ENCODE measurements at places on chromosomes 7 and 10.
A peak's percentile ranks its signal among the peaks of the same experiment; 100 is the strongest.

GRCh38 chr7:118648002-118648401 is 423.5 kb downstream of the ANKRD7 start:
- no peak for DNase-seq

- DNase-seq = no peak
Measured at GRCh38 chr10:44969854-44970253, 8.8 kb downstream of the DEPP1 start.

- no peak for DNase-seq
Measured at GRCh38 chr7:92415225-92415624, 32.1 kb upstream of the GATAD1 start.

DNA sequence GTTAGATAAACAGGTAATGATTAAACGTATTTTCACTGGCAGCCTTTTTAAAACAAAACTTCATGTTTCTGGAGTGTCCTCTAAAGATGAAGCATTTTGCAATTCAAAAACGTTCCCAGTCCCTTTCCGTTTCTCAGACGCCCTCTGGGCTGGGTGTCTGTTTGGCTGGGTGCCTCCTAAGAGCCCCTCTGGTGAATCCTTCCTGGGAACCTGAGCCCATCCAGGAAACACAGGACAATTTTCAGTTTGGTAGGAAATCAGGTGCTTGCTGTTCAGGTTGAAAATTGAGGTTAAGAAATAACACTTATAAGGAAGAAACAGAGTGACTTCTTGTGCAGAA is 76.7 kb downstream of the CHN2 start:
- no peak for DNase-seq

- DNase-seq = peak; percentile 77
Measured at GRCh38 chr7:95246831-95247370, 77.4 kb downstream of the PON1 start.

- no peak for DNase-seq
Measured at GRCh38 chr7:150994838-150995510, 4.2 kb downstream of the NOS3 start.

GRCh38 chr7:40598915-40599314 is 464.1 kb downstream of the SUGCT start:
- no peak for DNase-seq

DNA sequence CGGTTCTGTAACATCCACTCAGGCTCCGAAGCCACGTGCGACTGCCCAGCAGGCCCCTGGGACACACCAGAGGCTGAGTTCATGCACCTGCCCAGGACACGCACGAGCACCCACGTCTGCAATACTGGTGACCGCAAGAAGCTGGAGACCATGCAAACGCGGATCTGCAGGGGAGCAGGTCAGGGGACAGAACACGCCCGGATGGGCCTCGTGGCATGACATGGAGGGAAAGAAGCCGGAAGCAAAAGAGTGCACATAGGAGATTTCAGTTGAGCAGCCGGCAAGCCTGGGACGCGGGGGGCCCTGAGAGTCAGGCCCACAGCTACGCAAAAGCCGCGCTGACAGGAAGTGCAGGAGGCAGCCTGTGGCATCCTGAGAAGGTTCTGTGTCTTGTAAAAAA is 73.7 kb downstream of the FOXL3 start:
- no peak for DNase-seq

- DNase-seq = no peak
Measured at GRCh38 chr10:119908166-119908565, 15.6 kb downstream of the SEC23IP start.

DNA sequence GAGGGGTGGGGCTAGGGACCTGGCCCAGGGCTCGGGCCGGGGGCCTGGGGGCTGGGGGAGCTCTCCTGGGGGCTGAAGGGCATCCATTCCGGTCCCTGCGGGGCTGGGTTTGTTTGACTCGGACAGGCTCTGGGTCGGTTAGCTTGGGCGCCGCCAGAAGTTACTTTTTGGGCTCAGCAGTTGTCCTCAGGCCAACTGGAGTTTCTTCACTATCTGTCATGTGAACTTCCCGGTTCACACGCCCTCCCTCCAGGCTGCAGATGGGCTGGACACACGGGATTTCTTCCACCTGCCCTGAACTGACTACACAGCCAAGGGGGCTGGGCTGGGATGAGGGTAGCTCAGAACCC is 3.8 kb downstream of the SLC4A2 start:
- DNase-seq = no peak

DNA sequence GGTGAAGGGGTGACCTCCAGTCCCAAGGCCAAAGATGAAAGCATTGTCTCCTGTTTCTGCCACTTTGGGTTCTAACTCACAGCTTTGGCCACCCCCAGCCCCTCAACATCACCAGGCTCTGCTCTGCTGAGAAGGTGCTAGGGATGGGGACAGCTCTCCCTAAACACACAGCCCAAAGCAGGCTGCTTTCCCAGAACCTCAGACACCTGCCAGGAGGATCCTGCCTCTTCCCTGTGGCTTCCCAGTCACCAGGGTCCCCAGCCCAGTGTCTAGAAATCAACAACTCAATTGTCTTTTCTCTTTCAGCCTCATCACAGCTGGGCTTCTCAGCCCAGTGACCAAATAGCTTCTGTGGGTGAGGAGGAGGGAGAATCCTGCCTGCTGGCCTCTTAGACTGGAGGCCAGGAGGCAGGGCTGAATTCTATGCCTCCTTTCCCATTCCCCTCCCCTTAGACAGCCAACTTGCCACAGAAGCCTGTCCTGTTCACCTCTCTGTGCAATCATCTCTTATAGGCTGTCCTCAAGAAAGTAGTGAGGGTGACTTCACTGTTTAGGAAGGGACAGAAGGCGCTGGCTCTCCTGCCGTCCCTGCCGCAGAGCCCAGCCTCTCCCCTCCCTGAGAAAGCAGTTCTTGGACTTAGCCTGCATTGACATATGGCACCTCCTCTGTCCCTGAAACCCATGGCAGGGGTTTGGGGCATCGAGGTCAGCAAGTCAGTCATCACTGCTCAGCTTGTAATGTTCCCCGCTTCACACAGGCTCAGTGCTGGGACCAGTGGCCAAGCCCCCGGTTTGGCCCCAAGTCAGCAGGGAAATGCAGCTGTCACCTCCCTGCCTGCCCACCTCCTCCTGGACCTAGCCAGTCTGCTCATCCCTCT is 3.7 kb downstream of the FGF8 start:
- DNase-seq = no peak

- no peak for DNase-seq
Measured at GRCh38 chr10:20040012-20040411, 223.8 kb downstream of the PLXDC2 start.

DNA sequence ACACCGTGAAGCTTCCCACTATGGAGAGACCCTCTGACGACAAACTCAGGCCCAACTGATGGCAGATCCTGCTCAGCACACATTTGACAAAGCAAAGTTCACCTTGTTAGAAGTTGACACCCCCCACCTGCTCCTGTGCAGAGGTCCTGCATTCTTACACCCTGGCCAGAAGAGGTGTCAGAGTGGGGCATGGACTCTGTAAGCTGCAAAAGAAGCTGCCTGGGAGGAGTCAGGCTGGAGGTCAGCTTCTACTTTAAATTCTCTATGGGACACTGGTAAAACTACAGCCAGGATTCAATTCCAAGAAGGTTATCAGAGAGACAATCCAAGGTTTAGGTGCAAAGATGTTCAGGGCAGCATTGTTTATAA is 20.0 kb upstream of the TNS3 start:
- no peak for DNase-seq

DNA sequence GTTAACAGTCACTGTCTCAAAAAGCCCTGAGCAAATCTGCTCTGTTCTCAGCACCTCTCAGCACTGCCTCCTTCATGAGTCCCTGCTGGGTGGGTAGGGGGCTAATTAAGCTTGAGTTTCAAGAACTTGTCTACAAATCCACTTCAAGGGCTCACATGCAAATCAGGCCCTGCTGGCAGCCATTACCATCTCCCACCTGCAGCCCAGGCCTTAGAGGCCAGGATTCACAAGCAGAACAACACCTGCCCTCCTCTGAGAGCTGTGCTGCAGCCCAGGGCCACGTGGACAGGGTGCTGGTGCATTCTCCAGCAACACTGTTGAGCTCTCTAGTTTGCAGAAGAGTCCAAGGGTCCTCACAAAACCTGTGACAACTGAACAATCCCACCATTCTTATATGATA is 119.2 kb downstream of the DPP6 start:
- DNase-seq = no peak

DNA sequence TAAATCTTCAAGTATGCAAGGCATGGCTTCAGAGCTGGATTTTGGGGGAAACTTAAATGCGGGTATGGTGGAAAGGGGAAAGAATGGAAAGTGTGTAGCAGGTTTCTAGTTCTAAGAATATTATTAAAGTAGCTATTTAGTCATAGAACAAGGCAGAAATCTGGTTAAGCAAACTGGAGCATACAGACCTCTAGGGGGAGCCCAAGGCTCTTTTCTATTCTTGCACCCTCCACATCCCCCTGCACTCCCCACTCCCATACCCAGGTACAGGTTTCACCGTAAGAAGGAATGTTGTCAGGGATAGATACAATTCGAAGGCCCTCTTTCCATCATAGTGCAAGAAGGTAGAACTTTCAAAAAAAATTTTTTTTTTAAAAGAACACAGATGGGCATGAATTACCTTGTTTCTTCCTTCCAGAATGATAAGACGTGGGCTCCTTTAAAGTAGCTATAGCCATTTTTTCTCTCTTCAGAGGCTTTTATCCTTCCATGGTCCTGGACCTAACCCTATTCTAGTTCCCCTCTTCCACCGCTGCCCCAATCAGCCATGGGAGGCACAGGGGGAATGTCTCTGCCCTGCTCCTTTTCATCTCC is 41.5 kb upstream of the SMIM30 start:
- DNase-seq = peak; percentile 26

GRCh38 chr7:72309476-72309875 is 102.7 kb downstream of the CALN1 start:
- no peak for DNase-seq

GRCh38 chr7:10706875-10707493 is 266.7 kb upstream of the PHF14 start:
- DNase-seq = no peak

DNA sequence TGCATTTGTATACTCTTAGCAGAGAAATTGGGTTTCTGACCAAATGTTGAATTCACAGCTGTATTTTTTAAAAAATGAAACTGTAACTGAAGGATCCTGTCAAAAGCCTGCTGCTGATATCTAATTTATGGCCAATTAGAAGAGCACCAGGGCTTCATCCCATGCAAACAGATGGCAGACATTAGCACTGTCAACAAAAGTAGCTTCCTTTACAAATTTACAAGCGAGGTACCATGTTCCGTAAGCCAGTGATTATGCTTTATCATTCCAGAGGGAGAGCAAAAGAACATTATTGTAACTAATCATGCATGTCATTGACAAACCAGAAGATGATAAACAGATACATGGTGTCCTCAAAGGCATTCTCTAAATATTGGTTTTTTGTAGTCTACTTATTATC is 177.2 kb upstream of the DKK1 start:
- no peak for DNase-seq

DNA sequence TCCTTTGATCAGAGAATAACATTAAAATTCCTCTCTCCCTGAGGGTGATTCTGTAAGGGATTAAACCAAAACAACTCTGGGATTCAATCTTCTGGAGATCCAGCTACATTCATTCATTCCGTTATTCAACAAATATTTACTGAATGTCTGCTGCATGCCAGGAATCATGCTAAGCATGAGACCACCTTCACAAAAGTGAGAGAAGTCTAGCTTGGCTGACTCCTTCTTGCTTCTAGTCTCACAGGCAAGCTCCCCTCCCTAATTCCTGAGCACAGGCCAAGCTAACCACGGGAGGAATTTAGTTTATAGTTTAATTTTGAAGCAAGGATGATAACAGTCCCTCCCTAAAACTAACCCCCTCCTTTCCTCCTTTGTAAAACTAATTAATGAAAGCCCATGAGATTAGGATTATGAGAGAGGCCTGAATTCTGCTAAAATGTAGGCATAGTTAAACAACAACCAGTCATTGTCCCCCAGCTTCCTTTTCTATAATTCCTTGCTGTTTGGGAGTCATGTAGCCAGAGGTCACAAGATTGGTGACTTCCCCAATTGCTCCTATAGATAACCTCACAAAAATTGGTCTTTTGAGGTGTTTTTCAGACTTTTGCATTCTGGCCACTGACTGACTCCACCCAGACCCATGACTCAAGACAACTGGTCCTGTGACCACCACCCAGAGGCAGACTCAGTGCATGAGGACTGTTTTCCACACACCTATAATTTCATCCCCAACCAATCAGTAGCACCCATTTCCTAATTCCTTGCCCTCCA is 113.5 kb downstream of the ITGB8 start:
- no peak for DNase-seq

- DNase-seq = no peak
Measured at GRCh38 chr10:133405844-133406527, 12.0 kb downstream of the MTG1 start.

GRCh38 chr10:71646037-71646436 is 73.5 kb downstream of the C10orf105 start:
- DNase-seq = no peak

DNA sequence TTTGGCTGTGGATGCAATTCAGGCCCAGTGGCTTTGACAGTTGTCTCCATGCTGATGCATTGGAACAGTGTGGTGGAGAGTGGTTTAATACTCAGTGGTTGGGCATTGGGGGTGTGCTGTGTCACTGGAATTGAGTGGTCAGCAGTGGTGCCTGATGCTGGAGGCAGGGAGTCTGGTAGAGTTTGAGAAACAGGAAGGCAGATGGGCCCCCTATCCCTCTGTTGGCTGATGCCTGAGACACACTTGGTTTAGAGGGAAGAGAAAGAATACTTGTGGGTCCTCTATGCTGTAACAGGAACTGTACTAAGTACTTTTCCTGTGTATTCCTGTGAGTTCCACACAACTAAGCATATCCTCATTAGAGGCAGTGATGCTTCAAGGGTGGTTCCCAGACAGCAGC is 55.4 kb downstream of the EEPD1 start:
- DNase-seq = no peak

- no peak for DNase-seq
Measured at GRCh38 chr10:20785174-20785573, 111.9 kb downstream of the NEBL start.

DNA sequence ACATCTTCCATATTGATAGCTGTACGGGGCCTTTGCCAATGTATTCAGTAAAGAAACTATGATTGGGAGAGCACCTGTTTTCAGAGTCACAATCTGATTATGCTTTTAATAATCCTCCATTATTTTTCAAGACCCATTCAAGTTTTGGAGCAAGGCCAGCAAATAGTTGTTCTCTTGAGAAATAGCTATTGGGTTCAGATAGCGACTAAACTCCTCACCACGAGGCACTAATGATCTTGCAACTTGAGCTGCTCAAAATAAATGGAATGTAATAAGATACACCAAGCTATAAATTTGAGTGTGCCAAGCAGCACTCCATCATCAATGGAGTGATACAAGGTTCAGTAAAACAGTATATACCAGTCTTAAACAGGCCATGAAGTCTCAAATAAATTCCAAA is 7.4 kb upstream of the MALRD1 start:
- DNase-seq = no peak

DNA sequence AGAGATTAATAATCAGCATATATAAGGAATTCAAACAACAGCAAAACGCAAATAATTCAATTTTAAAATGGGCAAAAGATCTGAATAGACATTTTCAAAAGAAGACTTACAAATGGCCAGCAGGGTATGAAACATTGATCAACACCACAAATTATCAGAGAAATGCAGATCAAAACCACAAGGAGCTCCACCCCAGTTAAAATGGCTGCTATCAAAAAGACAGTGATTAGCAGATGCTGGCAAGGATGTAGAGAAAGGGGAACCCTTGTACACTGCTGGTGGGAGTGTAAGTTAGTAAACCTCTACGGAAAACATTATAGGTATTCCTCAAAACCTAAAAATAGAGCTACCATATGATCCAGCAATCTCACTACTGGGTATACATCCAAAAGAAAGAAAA is 128.0 kb upstream of the CACUL1 start:
- DNase-seq = no peak
